Kidney tubule cell (primary cell): ENCODE measurements at places on chromosomes 5 and 9.
A peak's percentile ranks its signal among the peaks of the same experiment; 100 is the strongest.

DNA sequence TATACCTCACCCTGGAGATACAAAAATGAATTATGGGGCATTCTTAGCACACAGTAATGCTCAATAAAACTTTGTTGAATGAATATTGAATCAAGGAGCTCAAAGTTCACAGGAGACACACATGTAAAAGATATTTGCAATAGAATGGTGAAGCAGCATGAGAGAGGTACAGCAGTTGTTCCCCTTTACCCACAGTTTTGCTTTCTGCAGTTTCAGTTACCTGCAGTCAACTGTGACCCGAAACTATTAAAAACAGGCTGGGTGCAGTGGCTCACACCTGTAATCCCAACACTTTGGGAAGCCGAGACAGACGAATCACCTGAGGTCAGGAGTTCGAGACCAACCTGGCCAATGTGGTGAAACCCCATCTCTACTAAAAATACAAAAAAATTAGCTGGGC is 2.4 kb upstream of the OR5C1 start:
- DNase-seq: no peak

- no peak for DNase-seq
These were observed 50.4 kb downstream of the EPB41L4B start for GRCh38 chr9:109270441-109270840.

DNA sequence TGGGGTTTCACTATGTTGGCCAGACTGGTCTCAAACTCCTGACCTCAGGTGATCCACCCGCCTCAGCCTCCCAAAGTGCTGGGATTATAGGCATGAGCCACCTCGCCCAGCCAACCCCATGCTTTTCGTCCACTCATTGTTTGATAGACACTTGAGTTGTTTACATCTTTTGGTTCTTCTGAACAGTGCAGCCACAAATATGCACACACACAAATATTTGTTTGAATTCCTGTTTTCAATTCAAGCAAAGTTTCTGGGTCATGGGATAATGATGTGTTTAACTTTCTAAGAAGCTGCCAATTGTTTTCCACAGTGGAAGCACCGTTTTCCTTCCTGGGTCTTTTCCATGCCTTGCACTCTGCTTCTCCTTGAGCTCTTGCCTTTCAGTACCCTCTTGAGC is 6.8 kb upstream of the PAEP start:
- DNase-seq: no peak

DNA sequence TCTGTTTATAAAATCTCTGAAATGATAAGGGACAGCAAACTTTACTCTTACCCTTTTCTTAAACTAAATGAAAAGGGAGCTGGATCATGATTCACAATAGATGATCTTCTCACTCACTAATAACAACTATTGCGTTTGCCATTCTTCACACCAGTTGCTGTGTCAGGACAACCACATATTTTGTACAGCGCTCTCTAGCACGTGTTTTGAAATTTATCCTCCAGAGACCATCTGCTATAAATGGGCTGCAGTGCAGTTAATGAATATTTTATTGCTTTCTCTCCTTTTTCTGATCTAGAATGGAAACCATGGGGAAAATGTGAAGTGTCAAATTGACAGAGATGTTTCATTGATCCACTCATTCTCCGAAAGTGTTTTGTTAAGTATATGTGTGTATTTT is 258.4 kb upstream of the CCNH start:
- DNase-seq: no peak

- DNase-seq: no peak
These were observed 32.2 kb upstream of the SPATA31D4 start for GRCh38 chr9:81896070-81896469.

GRCh38 chr5:86968301-86968753 is 299.4 kb upstream of the RASA1 start:
- DNase-seq: peak; percentile 52

GRCh38 chr9:135969064-135969683 is 8.0 kb upstream of the UBAC1 start:
- DNase-seq: peak; percentile 70

- no peak for DNase-seq
These were observed 211.6 kb upstream of the MPDZ start for GRCh38 chr9:13491138-13491492.

- no peak for DNase-seq
These were observed 34.2 kb downstream of the MARCHF6 start for GRCh38 chr5:10387690-10388089.

DNA sequence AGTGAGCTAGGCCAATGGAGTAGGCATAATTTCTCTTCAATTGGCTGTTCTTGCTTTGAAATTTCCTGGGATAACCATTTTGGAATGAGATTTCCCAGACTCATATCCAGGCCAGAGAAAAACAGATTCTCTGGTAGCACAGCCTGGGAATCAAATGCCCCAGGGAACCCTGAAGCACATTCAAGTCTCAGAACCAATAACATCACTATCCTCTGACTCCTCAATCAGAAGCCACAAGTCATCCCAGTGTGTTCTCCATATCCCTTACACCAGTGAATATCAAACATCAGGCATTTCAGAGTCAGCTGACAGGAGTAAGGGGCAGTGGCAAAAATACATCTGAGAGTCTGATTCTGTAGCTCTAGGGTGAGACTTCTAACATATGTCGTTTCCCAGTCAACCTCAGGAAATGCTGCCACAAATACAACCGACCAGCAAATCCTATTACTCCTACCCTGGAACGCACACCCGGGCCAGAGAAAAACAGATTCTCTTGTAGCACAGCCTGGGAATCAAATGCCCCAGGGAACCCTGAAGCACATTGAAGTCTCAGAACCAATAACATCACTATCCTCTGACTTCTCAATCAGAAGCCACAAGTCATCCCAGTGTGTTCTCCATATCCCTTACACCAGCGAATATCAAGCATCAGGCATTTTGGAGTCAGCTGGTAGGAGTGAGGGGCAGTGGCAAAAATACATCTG is 537.7 kb upstream of the NMUR2 start:
- DNase-seq: no peak

DNA sequence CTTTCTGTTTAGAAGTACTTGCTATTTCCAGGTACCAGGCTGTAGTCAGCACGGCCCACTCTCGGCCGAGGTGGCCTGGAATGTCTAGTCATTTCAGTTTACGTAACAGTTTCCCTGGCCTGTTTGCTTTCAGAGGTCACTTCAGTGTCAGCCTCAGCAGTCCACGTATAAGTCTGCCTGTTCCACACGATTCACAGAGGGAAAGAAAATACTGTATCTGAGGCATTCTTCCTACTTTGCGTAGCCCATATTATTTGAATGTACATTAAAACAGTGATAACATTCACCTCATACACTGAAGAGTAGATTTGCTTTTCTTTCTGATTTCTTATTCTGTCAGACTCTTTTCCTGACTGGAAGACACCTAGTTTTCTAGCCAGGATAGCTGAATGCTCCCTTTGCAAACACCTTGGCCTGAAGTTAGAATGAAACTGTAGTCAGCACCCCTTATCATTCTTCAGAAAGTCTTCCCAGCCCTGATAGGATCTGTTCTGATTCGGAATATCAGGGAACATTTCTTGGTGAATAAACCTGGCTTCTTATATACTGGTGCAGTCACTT is 140.9 kb downstream of the AOPEP start:
- peak; percentile 89 for DNase-seq

- peak; percentile 64 for DNase-seq
These were observed 671 bp downstream of the LRRC26 start for GRCh38 chr9:137168904-137169856.

DNA sequence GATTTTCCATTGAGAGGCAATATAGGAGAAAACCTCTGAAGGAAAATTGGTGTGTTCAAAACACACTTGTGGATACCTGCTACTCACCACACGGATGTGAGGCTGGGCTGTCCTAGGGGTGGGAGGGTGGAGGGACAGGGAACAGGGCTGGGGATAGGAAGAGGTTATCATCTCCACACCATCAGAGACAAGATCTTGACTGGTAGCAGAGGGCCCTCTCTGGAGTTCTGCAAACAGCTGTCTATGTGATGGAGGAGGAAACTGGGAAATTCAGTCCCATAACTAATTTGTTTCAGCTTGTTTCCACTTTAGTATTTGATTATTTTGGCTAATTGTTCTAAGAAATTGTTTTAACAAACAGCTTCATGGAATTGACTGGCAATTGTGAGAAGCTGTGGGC is 91.6 kb upstream of the FSTL4 start:
- DNase-seq: no peak

- DNase-seq: peak; percentile 44
These were observed 290.5 kb downstream of the DOCK8 start for GRCh38 chr9:504921-505740.

- no peak for DNase-seq
These were observed 33.7 kb downstream of the AP3S1 start for GRCh38 chr5:115875447-115875846.

DNA sequence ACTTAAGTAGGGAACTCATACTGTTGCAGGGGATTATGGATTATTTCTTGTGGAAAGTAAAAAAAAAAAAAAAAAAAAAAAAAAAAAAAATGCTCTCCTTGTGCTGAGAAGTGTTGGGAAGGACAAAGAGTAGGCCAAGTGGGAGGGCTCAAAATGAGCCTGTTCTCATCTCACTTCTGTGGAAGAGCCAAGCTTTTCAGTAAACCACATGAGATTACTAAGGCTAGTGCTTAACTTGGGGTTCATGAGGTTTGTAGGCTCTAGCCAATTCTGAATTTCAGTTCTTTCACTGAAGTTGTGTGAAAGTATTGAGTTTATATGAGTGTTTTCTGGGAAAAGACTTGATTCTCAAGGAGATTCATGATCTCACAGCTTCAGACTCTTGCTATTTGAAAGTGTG is 23.0 kb upstream of the CEP78 start:
- DNase-seq: no peak

- no peak for DNase-seq
These were observed 45.4 kb downstream of the ANGPTL2 start for GRCh38 chr9:127076860-127077643.

- DNase-seq: peak; percentile 34
These were observed 12.9 kb upstream of the SLCO6A1 start for GRCh38 chr5:102511666-102512065.

GRCh38 chr5:78587081-78587774 is 61.3 kb downstream of the LHFPL2 start:
- no peak for DNase-seq

- no peak for DNase-seq
These were observed 3.6 kb downstream of the AK1 start for GRCh38 chr9:127873886-127874285.

GRCh38 chr9:13967011-13967410 is 346.9 kb downstream of the NFIB start:
- no peak for DNase-seq

DNA sequence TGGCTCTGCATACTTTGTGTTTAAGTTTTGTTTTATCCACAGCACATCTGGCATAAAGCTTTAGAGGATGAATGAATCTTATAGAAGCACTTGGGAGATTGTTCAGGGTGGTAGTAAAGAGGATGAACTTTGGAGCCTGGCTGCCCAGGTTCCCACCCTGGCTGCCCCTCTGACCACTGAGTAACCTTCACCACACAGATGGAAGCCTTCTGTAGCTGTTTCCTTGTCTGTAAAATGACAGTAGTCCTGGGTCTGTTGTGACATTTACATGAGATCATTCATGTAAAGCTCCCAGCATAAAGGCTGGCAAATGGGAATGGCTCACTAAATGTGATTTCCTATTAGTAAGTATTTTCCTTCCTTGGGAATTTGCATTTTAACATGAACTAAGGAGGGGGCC is 85.7 kb upstream of the FAM169A start:
- DNase-seq: peak; percentile 38

DNA sequence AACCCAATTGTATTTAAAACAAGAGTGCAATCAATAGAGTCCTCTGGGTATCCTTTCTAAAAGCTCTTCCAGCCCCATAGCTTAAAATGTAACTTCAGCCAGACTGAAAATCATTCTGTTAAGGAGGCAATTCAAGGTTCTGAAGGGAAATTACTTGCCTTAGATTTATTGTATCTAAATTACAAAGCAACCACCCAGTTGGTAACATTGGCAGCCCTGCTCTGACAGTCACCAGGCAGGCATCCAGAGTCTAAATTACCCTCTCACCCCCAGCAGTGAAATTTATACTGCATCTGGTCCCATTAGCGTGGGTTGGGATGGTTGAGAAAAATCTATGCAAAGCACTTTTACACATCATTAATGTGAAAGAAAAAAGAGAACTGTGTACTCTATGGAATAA is 514.7 kb downstream of the MTRR start:
- no peak for DNase-seq

DNA sequence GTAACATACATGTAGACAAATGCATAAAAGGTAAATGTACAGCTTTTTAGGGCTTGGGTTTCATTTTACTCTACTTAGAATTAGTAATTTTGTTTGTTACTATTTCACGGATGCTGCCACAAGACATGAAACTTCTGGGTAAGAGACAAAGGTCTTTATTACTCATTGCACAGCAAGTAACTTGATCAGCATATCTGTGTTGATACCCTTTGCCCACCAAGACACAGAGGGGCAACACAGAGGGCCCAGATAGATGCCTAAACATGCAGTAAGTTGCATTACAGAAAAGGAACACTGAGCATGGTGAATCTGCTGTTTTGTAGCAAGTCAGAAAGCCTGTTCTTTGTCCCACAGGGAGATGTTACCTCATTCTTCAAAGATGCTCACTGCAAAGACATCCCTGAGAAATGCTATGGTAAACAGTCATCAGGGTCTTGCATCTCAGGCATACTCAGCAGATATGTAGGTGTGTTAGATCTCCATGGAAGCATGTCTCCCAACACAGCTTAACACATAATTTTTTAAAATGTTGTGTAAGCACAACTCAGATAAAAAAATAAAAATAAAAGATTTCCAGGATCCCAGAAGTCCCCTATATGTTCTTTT is 10.3 kb downstream of the ITGA2 start:
- DNase-seq: peak; percentile 71

GRCh38 chr5:167295681-167296005 is 995.8 kb upstream of the WWC1 start:
- no peak for DNase-seq

GRCh38 chr5:128483738-128484137 is 54.3 kb downstream of the FBN2 start:
- no peak for DNase-seq

DNA sequence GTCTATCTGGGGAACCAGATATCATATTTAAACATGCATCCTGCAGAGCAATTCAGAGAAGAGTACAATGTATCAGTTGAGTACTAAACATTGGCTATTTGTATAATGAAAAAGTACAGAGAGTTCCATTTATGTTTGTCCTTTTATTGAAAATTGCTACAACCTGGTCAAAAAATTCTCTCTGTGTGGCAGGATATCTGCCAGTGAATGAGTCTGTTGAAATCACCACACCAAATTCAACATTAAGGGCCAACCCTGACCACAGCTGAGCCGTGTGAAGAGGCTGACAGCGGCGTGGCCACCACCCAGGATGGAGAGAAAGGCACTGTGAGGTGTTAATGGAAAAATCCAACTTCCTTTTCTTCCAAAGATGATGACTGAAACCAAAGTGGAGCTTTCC is 422.7 kb upstream of the PIK3R1 start:
- DNase-seq: no peak

- DNase-seq: no peak
These were observed 7.2 kb upstream of the POU4F3 start for GRCh38 chr5:146331423-146331822.

- no peak for DNase-seq
These were observed 7.8 kb upstream of the BOD1 start for GRCh38 chr5:173624282-173624681.

- DNase-seq: peak; percentile 9
These were observed 32.2 kb downstream of the GCNT4 start for GRCh38 chr5:75020016-75020656.
